ENCODE measurements at places on chromosomes 6 and 20. TPM values are rescaled to one million over a fixed set of nuclear protein-coding genes. Genes with fewer than 3 reads are reported as not detected.
A peak's percentile ranks its signal among the peaks of the same experiment; 100 is the strongest.

- DNase-seq: peak; percentile 82
These were observed 4.0 kb downstream of the VARS1 start for GRCh38 chr6:31791324-31792089.

DNA sequence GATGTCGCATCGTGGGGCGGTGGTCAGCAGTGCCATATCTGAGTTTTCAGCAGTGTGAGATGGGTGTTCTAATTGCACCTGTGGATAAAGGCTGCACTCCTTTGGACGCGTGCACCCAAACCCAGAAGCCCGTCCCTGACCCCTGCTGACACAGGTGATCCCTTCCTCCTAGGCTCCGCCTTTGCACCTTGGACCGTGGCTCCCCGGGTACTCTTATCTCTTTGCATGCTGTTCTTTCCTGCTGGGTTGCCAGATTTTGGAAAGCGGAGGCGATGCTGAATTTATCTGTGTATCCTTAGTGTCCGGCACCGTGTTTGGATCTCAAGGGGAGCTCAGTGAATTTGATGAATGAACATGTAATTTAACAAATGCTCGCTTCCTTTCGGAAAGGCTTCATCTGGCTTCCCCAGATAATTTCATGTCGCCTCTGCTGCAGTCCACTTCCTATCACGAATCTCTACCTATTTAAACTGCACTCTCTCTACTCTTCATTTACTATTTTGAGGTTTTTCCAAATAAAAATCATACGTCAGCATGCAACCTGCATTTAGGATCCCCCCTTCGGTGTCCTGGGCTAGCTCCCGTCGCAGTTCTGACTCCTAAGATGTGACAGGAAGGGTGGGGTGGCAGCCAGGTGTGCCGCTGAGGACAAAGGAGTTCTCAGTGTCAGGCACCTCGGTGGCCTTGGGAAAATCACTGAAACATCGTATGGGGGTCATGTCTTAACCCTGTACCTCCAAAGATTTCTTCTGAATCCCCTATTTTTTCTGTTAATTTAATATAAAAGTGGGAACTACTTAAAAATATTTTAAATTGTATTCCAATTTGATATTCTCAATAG lies 753 bp upstream of the PERP start:
- DNase-seq: no peak

DNA sequence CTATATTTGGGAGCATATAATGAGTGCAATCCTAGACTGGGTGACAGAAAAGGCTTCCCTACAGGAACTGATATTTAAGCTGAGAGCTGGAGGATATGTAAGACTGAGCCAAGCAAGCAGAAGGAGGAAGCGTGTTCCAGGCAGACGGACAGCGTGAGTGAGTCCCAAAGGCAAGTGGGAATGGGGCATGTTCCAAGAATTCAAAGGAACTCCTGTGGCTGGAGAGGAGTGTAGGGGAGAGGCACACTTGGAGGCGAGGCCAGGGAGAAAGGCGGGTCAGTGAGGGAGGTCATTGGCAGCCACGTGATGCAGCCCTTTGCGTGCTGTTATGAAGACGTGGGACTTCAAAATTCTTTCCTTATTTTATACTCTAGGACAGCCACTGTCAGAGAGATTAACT lies 27.9 kb upstream of the SGK1 start:
- no peak for DNase-seq

The ASIP gene
- not detected for total RNA-seq

The COL10A1 gene
- not detected for total RNA-seq

DNA sequence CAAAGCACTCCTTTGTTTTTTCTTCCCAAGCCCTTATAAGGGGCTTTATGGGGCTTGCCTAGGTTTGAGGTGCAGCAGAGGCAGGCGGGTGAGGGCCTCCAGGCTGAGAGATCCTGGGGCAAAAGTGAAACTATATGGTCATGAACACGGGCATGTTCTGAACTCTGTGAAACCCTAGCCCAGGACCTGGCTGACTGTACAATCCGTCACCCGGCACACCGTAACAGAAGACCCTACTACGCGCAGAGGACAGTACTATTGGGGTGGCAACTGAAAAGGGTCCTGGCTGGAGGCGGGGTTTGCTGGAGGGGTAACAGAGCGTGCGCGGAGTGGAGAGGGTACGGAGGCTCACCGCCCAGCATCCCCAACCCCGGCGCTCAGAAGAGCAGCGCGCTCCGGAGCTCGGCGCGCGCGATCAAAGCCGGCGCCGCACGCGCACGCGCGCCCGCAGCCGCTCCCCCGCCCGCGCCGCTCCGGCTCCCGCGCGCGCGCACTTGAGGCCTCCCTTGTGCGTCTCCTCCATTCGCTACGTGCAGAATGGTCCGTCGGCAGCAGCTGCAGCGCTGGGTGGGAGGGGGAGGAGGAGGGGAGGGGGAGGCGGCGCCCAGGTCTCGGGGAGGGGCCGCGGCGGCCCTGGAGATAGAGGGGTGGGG lies 54.2 kb downstream of the MRPL14 start:
- peak; percentile 83 for DNase-seq

- DNase-seq: peak; percentile 37
These were observed 172.6 kb downstream of the BMP2 start for GRCh38 chr20:6940048-6940447.

DNA sequence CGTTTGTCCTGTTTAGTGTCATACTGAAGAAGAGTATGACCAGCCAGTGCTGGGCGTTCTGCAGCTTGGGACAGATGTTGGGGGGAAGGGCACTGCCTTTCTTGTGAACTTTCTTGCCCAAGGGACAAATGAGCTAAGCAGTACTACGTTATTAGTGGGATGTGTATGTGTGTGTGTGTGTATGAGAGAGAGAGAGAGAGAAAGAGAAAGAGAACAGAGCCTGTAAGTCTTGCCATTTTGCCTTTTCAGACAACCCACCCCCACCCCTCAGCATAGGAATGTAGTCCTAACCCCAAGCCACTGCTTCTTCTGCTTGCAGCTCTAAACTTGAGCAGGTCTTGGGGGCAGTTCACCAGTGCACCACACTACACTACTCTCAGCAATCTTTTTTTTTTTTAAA lies 45.5 kb downstream of the E2F3 start:
- DNase-seq: no peak

DNA sequence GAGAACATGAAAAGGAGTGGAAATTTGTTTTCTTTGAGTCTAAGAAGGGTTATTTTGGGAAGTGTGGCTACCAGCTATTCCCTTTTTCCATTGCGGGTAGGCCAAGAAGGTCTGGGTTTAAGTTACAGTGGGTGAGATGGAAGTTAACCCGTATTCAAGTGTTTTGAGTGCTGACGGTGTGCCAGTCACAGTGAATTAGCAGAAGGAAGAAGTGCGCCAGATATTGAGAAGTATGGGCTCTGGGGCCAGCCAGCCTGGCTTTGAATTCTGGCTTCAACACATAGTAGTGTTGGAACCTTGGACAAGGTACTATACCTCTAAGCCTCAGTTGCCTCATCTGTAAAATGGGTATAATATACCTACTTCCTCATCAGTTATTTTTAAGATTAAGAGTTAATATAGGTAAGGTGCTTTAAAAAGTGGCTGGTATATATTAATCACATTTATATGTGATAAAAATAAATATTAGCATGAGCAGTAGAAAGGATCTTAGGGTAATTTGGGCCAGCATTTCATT lies 16.3 kb downstream of the ZNF76 start:
- no peak for DNase-seq

The GNAS-AS1 gene
- total RNA-seq: 11.7 TPM

DNA sequence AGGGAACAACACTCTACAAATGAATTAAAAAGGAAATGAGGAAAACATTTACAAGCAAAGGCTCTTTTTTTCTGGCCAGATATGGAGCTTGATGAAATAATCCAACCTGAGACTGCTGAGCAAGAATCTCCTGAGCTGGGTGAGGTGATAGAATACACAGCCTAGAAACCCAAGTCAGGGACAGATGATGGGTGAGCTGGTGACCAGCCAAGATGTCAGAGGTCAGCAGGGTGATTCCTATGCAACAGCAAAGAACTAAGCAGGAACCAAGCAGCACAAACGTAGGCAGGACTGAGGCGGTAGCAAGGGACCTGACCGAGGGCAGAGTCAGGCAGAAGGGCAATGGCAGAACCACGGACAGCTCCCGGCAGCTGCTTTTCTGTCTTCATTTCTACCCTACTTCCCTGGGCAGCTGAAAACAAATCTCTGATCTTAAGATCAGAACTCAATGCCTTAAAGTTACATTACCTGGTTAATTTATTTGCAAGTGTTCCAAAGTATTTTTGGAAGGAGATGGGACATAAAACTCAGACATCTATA lies 75.1 kb downstream of the CDC40 start:
- DNase-seq: peak; percentile 23

DNA sequence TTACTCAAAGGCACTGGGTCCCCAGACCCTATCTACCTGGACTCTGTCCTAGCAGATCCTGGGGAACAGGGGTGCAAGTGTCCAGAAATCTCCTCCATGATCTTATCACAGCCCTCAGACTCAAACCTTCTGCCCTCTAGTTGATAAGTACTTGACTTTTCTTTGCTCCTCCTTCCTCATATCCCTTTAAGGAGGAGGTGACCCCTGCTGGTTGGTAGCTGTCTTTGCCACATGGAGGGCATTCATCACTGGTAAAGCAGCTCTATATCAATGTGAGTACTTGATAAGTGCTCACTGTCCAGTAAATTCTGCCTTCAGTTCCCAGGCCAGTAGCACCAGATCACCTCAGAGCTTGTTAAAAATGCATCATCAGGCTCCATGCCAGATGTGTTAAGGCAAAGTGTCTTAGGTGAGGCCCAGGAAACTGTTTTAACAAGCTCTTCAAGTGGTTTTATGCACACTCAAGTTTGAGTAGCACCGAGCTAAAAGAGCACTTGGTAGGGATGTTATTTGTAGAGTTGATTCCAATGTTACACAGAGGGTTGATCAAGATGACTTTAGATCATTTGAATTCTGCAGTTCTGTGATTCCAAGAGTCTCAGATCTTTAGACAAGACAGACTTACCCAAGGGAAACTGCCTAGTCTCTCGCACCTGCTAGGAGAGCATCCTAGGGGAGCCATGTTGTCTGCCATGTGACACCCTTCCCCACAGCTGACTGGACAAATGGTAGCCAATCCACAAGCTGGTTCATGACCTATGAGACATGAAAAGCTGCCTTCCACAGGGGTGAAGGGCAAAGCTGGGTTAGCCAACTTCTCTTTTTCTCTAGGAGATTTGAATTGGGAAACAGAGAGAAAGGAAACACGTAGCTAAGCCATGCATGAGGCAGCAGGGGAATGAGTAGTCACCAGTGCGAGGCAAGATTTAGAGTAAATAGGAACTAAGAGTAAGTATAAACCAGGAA lies 18.6 kb downstream of the TREML2 start:
- peak; percentile 41 for DNase-seq

The HEY2 gene
- 2.1 TPM for total RNA-seq

The IFT52 gene
- 40.3 TPM for total RNA-seq

Measured in glutamatergic neuron (in vitro differentiated cells).